Upper lobe of left lung (tissue), 6 donors: ENCODE measurements at places on chromosomes 7 and 10. TPM values are rescaled to one million over a fixed set of nuclear protein-coding genes. Genes with fewer than 3 reads are reported as not detected.
A peak's percentile ranks its signal among the peaks of the same experiment; 100 is the strongest.

- H3K4me1 ChIP-seq: peaks cover 8% of the 10 kb centered on the region
- DNase-seq: no peak
- H3K36me3 ChIP-seq: no peaks in the 10 kb centered on the region
- H3K27ac ChIP-seq: peak overlapping the region; percentile 42
- H3K4me3 ChIP-seq: no peak overlapping the region
- no peaks in the 10 kb centered on the region for H3K27me3 ChIP-seq
Observed at GRCh38 chr7:45240273-45240771, 82.7 kb downstream of the RAMP3 start.

GRCh38 chr7:101688183-101688831, 59.2 kb upstream of the MYL10 start:
- DNase-seq: peak; percentile 80
- H3K27me3 ChIP-seq: no peaks in the 10 kb centered on the region
- H3K4me1 ChIP-seq: peaks cover 13% of the 10 kb centered on the region
- H3K36me3 ChIP-seq: no peaks in the 10 kb centered on the region

GRCh38 chr10:110789604-110790433, 81.9 kb upstream of the PDCD4 start:
- no peaks in the 10 kb centered on the region for H3K27me3 ChIP-seq
- H3K27ac ChIP-seq: no peak overlapping the region
- H3K4me3 ChIP-seq: no peak overlapping the region
- peaks cover 18% of the 10 kb centered on the region for H3K4me1 ChIP-seq

DNA sequence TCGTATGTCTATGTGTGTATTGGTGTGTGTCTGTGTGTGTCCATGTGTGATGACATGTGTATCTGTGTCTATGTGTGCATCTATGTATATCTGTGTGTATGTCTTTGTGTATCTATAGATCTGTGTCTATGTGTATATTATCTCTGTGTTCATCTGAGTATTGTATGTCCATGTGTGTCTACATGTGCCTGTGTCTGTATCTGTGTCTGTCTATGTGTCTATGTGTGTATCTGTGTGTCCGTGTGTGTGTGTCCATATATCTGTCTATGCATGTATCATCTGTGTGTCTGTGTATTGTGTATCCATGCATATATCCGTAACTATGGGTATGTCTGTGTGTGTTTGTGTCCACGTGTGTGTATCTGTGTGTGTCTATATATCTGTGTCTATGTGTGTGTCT, 2.7 kb upstream of the FAM20C start:
- H3K4me1 ChIP-seq: peaks cover 23% of the 10 kb centered on the region
- no peak overlapping the region for H3K27ac ChIP-seq
- no peak overlapping the region for H3K4me3 ChIP-seq
- no peak for DNase-seq
- H3K36me3 ChIP-seq: no peaks in the 10 kb centered on the region

DNA sequence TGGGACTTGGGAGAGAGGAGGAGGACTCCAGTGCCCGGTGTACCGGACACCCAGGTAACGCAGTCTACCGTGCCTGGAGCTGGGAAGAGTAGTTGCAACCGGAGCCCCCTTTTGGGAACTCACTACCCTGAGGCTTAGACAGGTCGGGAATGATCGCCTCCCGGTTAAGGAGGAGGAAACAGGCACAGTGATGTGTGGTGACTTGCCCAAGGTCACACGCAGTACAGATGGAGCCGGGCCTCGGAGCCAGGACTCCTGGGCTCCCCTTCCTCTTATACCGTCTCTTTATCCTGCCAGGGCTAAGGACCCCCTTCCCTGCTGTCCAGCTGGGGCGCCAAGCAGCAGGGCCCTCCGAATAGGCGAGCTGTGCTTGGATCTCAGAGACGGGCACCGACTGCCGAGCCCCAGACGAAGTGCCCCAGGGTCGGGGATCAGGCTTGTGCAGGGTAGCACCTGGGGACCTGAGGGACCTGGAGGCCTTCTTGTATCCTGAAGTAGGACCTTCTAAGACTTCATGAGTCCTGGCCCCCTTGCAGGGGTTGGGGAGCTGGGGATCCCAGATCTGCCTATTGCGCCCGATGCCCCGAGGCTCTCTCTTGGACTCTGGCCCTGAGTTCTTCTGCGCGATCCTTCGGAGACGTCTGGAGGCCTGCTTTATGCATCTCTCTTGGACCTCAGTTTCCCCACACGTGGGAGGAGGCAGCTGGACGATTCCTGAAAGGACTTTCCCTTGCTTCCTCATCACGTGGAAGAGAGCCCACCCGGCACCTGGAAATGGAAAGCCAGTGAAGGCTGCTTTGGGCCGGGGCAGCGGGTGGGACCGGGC, 767 bp upstream of the CYP26A1 start:
- no peak overlapping the region for H3K27ac ChIP-seq
- peaks cover 45% of the 10 kb centered on the region for H3K4me1 ChIP-seq
- H3K4me3 ChIP-seq: peak overlapping the region; percentile 49
- DNase-seq: no peak
- peaks cover 52% of the 10 kb centered on the region for H3K27me3 ChIP-seq

DNA sequence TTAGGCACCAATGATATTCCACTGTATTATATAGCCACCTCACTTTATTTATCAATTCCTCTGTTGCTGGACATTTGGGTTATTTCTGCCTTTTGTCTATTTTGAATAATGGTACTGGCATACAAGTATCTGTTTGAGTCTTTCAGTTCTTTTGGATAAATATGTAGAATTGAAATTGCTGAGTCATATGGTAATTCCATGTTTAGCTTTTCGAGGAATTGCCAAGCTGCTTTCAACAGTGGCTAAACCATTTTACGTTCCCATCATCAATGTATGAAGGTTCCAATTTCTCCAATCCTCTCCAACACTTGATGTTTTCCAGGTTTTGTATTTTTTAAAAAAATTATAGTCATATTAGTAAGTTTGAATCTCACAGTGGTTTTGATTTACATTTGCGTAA, 42.3 kb downstream of the JMJD1C start:
- DNase-seq: no peak
- H3K4me1 ChIP-seq: peaks cover 15% of the 10 kb centered on the region
- no peak overlapping the region for H3K4me3 ChIP-seq
- H3K27ac ChIP-seq: no peak overlapping the region

DNA sequence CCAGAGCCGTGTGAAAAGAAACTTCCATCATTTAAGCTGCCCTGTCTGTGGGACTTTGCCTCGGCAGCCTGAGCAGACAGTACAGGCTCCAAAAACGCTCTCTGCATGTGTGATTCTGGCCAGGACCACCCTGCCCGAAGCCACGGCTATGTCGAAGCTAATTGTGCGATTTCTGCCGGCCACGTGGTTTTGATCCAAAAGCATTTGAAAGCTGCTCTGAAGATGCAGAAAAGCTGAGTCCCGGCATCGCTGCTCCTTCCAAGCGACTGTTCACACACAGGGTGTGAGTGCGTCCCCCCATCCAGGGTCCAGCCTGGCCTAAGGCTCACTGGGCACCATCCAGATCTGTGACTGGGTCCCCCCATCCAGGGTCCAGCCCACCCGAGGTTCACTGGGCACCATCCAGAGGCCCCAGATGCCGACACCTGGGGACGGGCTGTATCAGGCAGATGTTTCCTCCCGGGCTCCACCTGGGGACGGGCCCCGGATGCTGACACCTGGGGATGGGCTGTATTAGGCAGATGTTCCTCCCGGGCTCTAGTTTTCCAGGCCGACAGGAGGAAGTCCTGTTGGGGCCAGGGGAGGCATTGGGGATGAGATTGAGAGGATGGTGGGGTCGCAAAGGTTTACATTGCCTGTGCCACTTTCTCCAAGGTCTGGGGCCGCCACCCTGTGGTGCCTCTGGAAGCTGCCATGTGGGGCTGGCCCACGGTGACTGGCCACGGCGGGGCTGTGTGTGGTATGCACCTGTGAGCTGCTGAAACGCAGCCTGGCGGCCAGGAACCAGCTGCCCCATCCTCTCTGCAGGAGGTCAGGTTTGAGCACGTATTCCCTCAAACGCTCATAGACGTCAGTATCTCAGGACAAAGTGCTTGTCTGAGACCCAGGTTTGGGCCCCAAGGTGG, 527.4 kb downstream of the DNAJB6 start:
- H3K4me3 ChIP-seq: no peak overlapping the region
- no peak for DNase-seq
- no peaks in the 10 kb centered on the region for H3K27me3 ChIP-seq
- H3K36me3 ChIP-seq: no peaks in the 10 kb centered on the region
- H3K4me1 ChIP-seq: no peaks in the 10 kb centered on the region

- no peak overlapping the region for H3K27ac ChIP-seq
- no peak for DNase-seq
- H3K4me1 ChIP-seq: no peaks in the 10 kb centered on the region
- no peak overlapping the region for H3K4me3 ChIP-seq
Observed at GRCh38 chr10:2798336-2799022, 268.9 kb upstream of the PFKP start.

DNA sequence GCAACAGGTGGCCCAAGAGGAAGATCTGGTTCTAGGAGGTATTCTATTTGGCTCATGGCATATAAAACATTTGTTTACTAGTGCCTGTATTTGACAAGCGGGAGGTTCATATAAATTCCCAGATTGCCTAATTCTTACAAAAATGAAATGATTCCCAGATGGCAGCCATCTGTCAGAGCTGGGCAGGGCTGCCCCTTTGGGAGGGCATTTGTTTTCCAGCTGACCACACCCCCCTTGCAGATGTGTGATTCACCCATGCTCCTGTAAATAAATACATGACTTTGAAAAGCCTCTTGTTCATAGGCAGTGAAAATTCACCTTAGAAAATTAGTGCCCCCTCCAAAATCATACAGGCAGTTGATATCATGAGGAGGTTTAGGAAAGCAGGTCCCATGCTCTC, 8.6 kb downstream of the VWC2 start:
- no peaks in the 10 kb centered on the region for H3K27me3 ChIP-seq
- DNase-seq: no peak
- no peak overlapping the region for H3K27ac ChIP-seq
- H3K36me3 ChIP-seq: no peaks in the 10 kb centered on the region

GTF2I gene
- total RNA-seq: 200 TPM

GRCh38 chr10:33524966-33525365, 190.5 kb upstream of the NRP1 start:
- no peaks in the 10 kb centered on the region for H3K36me3 ChIP-seq
- H3K27me3 ChIP-seq: no peaks in the 10 kb centered on the region
- no peak overlapping the region for H3K4me3 ChIP-seq

- DNase-seq: no peak
- peaks cover 9% of the 10 kb centered on the region for H3K36me3 ChIP-seq
- peaks cover 16% of the 10 kb centered on the region for H3K4me1 ChIP-seq
- peak overlapping the region; percentile 91 for H3K4me3 ChIP-seq
- no peaks in the 10 kb centered on the region for H3K27me3 ChIP-seq
Observed at GRCh38 chr10:3785851-3786271, 852 bp upstream of the KLF6 start.

GRCh38 chr10:2541176-2541575, 526.2 kb upstream of the PFKP start:
- no peak overlapping the region for H3K4me3 ChIP-seq
- H3K27me3 ChIP-seq: no peaks in the 10 kb centered on the region
- H3K27ac ChIP-seq: no peak overlapping the region

DNA sequence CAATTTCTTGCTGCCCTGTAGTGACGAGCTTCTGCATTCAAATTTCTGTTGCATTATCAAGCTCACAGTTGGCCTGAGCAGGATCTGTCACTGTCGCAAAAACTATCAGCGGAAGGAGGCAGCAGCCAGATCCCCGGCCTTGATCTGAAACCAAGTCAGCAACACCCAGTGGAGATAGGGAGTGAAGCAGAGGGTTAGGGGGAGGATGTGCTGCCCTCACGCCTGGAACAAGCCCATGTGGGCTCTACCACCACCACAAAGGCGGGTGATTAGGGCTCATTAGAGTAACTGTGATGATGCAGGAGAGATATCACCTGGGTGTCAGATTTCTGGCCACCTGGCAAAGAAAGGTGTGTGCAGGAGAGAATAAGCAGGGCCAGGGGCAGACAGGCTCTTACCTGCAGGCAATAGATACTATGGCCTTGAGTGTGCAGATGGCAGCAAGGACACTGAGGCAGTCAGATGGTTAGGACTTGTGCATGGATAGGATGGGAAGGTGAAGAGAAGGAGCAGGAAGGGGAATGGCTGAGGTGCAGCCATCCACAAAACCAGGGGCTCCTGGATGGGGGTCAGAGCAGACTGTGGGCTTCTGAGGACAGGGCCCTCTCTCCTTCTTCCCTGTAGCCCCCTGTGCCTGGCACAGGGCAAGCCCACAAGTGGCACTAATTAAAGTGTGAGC, 417.3 kb downstream of the RPS24 start:
- no peak overlapping the region for H3K4me3 ChIP-seq
- no peaks in the 10 kb centered on the region for H3K27me3 ChIP-seq
- H3K4me1 ChIP-seq: no peaks in the 10 kb centered on the region
- H3K27ac ChIP-seq: no peak overlapping the region

DNA sequence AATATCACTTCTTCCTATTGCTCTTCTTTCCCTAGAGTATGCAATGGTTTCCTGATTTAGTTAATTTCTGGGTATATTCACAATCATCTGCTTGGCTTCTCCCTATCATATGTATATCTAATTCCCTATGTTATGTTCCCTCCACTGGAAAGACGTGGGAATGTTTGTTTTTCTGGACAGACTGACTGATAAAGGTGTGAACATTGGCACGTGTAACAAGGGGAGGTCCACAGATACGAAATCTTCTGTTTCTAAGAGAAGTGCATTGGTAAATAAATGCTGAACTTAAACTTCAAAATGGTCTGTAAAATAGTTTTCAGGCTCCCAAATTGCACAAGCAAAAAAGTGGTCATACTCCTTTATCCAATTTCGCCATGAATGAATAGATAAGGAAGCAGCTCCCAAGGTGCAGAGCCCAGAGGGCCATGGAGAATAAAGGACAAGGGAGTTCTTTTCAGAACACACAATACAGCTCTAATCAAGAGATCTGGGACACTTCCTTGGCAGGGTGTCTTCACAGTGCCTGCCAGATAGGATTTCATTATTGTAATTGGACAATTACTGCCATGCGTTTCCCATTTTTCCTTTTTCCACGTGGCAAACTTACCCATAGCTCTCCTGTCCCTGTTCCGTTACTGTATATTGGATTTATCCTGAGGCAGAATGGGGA, 141.9 kb downstream of the RNF133 start:
- H3K36me3 ChIP-seq: no peaks in the 10 kb centered on the region
- no peak overlapping the region for H3K4me3 ChIP-seq
- no peaks in the 10 kb centered on the region for H3K27me3 ChIP-seq
- no peaks in the 10 kb centered on the region for H3K4me1 ChIP-seq
- no peak for DNase-seq

ZNF248 gene
- total RNA-seq: 19.6 TPM

- no peak overlapping the region for H3K4me3 ChIP-seq
- no peaks in the 10 kb centered on the region for H3K27me3 ChIP-seq
- H3K27ac ChIP-seq: no peak overlapping the region
- H3K4me1 ChIP-seq: peaks cover 8% of the 10 kb centered on the region
- H3K36me3 ChIP-seq: no peaks in the 10 kb centered on the region
Observed at GRCh38 chr7:88311675-88312036, 5.0 kb upstream of the STEAP4 start.

OR9A2 gene
- total RNA-seq: not detected

DNA sequence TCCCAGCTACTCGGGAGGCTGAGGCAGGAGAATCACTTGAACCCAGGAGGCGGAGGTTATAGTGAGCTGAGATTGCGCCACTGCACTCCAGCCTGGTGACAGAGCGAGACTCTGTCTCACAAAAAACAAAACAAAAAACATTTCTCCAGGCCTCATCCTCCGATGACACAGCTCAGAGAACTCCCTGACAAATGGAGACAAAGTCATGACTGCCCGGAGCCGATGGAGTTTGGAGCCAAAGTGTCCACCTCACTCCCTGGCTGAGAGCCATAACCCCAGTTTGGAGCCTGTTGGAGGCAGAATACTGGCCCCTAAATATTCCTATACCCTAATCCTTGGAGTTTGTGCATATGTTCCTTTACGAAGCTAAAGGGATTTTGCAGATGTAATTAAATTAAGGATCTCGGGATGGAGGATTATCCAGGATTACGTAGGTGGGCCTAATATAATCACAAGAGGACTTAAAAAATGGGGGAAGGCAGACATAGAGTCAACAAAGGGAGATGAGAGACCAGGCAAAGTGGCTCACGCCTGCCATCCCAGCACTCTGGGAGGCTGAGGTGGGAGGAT, 22.7 kb downstream of the SSC4D start:
- H3K27me3 ChIP-seq: no peaks in the 10 kb centered on the region
- no peak overlapping the region for H3K27ac ChIP-seq
